ENCODE measurements at places on chromosomes 12 and 14.
A peak's percentile ranks its signal among the peaks of the same experiment; 100 is the strongest.

DNA sequence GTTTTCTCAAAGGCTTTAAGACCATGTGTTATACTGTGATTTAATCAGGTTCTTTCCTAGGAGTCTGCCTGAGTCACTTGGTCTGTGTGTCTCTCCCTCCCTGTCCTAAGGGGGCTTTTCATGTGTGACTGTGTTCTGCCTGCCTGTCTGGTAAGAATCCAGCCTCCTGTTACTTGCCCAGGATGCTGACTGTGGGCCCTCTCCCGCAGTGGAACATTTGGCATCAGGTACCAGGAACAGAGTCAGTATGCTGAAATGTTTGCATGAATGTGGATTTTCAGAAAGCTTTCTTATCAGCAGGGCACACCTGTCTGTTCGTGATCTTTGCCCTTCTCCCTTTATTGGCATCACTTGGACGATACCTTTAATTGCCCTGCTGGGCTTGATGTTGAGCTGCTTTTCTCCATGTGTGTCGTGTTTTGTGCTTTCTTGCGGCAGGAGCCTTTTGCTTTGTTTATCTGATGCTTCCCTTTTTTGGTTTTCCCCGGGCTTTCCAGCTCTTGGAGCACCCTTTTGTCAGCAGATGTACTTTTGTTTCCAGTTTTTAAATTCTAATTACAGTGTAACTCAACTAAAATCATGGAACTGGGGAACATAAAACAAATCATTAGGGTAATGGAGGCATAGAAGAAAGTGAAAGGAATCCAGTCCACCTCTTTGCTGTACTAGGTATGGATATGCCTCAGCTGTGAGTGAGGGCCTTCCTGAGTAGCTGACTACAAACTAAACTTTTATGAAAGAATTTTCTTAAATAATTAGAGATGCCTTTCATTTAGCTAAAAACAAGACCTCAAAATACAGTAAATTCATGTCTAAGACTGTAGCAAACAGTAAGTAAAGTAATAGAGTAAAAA is 72.5 kb downstream of the TRAF3 start:
- peak; percentile 12 for DNase-seq

DNA sequence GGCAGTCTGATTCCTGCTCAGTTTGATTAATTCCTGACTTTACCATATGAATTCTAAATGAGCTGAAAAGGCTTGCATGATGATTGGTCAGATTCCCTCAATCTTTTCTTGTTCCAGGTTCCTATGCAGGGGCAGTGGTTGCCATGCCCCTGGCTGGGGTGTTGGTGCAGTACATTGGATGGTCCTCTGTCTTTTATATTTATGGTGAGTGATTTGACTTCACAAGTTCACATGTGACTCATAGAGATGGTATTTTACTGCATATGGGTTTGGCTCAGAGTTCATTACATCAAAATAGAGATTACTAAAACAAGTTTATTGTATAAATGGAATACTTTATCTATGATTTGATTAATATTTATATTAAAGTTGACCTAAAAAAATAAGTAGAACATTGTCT is 44.8 kb downstream of the SLC17A8 start:
- DNase-seq: peak; percentile 20

DNA sequence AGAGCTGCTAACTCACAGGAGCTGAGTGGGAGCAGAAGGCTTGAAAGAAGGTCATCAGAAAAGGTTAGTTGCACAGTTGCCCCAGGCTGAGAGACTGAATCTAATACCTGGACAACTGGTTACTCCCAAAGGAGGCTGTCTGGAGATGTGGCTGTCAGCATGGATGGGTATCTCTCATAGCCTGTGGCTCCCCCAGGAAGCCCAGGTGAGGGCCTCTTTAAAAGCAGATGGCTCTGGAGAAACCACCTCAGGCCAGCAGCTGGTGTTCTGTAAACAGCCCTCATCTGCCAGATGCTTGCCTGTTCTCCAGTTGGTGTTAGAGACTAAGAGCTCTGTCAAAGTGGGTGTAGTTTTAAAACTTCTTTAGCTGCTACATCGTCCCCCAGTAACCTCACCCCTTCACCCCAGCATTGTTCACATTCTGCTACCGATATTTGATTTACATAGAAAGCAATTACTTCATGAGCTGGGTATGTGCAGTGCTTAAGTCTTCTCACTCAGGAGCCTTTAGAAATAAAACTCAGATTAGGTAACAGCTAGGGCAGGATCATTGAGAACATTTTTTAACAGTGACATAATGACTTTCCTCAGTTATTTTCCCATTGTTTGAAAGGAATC is 25.8 kb downstream of the DACT1 start:
- DNase-seq: peak; percentile 88

- DNase-seq: peak; percentile 96
These were observed 231.9 kb downstream of the C12orf75 start for GRCh38 chr12:105562199-105562971.

Measured in fibroblast of skin of abdomen (primary cell).